Head of caudate nucleus (tissue), 42 donors: ENCODE measurements at places on chromosomes 4 and X.
A peak's percentile ranks its signal among the peaks of the same experiment; 100 is the strongest.

DNA sequence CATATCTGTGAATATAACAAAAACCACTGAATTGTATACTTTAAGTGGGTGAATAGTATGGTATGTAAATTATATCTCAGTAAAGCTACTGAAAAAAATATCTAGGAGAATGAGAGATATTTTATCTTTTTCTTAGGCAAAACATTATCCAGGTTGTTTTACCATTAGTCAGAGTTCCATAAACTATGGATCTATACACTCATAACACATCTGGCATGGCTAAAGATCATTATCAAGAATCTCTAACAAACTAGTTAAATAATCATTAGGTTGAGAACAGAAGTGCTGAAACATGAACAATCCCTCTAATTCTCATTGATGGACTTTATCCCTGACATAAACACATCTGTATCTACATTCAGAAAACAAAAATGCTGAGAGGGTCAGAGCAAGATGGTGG is 15.6 kb downstream of the MED14 start:
- no peak for DNase-seq

GRCh38 chr4:99248714-99249113 is 29.7 kb upstream of the ADH6 start:
- no peak for DNase-seq

GRCh38 chrX:48468693-48469691 is 1.1 kb downstream of the SLC38A5 start:
- DNase-seq: no peak

- DNase-seq: no peak
Measured at GRCh38 chrX:356385-357034, 30.2 kb downstream of the PPP2R3B start.

DNA sequence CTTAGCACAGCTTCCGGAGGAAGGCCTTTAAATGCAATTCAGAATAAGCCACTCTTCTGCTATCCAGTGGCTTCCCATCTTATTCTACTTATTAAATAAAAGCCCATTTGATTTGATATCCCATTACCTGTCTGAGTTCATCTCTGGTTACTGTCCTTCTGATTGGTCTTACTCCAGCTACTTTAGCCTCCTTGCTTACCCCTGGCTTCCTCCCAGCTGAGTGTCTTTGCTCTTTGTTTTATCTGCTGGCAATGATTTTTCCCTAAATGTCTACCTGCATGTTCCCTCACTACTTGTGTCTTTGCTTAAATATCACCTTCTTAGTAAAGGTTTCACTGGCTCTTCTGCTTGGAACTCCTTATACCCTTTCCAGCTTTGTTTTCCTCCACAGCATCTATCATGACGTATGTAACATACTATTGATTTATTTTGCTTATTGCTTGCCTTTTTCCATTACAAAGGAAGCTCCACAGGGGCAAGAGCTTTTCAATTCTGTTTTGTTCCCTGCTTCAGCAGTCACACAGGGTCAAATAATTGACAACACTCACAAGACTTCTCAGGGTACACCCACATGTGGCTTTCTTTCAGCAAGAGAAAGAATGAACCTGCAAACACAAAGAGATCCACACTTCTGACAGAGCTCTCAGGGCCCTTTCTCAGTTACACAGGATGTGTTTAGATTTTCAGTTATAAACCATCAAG is 63.8 kb downstream of the TBC1D19 start:
- DNase-seq: no peak

DNA sequence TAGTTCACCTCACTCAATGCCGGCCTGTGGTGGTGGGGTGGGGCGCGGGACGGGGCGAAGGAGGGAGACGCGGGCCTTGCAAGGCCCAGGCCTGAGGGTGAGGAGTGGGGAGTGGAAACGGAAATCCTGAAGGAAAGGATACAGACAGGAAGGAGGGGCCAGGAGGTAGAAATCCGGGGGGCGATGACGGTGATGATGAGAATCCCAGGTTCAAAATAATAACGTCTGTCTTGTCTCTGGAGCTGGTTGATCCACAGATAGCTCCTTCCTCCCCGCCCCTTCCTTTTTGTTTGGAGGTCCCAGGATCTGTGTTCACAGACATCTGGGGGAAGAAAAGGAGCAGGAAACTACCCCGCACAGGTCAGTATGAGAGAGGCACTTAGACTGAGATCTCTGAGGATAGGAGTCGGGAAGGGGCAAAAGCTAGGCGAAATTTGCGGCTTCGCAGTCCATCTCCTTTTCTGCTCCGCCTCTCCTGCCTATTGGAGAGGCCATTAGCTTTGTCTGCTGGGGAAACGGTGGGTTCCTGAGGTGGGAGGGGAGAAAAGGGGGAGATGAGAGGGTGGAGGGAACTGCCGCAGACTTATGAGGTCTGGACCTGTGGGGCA is 746 bp downstream of the TCEAL7 start:
- peak; percentile 2 for DNase-seq

- DNase-seq: no peak
Measured at GRCh38 chrX:71637848-71638247, 19.5 kb upstream of the CXCR3 start.

GRCh38 chrX:132114607-132115006 is 13.2 kb downstream of the FRMD7 start:
- no peak for DNase-seq

DNA sequence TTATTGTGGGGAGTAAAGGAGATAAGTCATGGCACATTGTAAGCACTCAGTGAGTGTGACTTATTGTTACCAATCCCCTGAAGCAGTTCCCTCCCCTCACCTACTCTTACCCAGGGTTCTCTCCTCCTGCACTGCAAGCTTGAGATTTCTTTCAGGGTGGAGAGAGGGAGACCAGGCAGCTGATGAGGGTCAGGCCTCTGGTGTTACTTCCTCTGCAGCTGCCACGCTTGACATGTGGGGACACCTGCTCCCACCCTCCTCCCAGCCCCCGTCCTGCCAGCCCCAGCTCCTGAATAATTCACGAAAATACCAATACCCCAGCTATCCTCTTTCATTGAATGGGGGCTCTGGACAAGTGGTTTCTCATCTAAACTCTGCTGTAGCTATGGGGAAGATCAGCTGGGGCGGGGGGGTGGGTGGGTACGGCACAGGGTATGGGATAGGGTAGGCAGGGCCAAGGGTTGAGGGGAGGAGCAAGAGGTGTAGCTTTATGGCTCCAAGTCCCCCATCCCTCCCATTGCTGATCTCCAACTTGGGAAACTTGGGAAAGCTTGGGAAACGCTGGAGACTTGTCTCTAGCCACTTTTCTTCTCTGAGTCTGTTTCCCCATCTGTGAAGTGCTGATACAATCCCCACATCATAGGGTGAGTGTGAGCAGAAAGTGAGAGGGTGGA is 148.5 kb upstream of the PJA1 start:
- DNase-seq: no peak

DNA sequence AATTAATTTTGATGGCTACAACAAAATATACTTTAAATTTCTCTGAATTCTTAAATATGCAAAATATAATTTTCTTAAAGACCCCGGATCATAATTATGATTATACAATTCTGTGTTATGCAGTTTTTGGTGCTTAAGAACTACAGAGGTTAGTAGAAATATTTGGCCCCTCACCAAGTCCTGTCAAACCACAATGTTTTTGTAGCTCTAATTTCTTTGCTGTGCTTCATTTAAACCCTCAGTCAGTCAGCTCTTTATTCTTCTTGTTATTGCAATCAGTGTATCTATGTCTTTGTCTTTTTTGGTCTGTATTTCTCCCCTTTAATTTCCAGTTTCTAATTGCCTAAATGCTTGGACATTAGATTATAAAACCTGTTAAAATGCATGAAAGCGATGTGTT is 186.1 kb downstream of the CAMK2D start:
- no peak for DNase-seq

DNA sequence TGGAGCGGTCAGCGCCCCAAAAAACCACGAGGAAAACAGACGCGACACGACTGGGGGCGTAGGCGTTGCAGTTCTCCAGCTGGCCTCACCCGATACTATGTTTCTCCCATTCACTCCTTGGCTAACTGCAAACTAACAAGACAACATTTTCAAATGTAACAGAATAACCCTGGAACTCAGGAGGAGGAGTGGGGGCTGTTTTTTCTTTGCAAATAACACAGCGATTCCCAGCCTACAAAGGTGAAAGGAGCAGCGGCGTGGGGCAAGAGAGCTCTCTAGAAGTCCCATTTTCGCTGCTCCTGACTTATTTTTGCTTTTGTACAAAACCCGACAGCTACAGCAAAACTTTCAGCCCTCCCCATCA is 1.6 kb downstream of the SOX3 start:
- no peak for DNase-seq

DNA sequence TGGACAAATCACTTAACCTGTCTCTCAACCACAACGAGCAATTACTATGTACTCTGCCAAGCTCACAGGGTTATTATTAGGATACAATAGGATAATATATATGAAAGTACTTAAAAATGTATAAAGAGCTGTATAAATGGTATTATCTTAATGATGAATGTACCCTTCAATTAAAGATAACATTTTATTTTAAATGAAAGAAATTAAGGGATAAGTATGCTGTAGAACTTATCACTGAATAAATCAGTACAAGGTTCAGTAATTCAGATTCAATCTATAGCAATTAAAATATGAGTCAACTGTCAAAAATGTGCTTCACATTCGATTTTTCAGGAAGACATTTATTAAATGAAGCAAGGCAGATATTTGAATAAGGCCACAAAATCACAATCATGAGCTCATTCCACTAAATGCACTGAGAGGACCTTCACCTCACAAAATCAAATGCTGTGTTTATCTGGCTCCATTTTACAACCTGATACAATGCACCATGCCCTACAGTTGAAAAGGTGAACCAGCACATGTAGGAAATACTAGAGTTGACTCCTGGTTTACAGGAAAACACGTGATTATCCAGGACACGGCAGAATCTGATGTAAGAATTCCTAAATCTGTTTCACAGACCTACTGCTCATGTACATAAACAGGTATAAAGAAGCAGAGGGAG is 4.4 kb downstream of the LRCH2 start:
- no peak for DNase-seq

- DNase-seq: no peak
Measured at GRCh38 chr4:138977524-138977923, 38.1 kb upstream of the NOCT start.

GRCh38 chr4:57710053-57710452 is 599.9 kb upstream of the IGFBP7 start:
- no peak for DNase-seq

GRCh38 chr4:25160714-25161592 is 704 bp upstream of the SEPSECS start:
- DNase-seq: no peak

DNA sequence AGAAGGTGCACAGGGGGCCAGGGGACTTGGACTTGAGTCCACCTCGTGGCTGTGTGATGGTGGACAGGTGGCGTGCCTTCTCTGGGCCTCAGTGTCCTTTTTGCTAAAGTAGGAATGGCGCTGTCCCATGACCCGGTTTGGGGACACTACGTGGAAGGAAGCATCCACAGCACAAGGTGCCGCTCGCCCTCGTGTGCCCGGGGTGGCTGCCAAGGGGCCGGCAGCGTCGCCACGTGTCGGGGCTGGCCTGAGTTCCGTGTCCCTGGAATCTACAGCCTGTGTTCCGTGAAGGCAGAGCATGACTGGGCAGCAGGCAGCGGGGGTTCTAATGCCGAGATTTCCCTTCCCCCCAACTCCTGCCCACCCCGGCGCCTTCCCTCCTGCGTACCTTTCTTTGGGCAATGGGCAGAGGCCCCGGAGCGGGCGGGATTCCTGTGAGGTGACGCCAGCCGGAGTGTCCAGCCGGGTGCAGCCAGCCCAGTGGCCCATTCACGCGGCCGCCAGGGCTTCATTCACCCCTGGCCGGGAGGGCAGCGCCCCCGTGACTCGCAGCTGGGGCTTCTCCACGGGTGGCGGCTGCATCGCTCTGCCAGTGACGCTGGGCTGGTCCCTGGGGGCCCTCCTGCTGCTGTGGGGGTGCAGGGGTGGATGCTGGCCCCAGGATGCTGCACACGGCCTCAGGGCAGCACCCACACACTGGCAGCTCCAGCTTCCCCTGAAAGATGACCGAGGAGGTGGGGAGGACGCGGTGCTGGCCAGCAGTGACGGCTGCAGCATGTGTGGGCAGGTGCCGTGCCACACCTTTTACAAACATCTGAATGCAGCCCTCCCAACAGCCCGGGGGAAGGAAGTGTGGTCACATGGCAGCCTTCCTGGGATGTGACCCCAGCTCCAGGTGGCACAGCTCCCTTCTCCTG is 21.2 kb downstream of the DOK7 start:
- no peak for DNase-seq

- DNase-seq: no peak
Measured at GRCh38 chr4:52939739-52940138, 77.6 kb downstream of the RASL11B start.

DNA sequence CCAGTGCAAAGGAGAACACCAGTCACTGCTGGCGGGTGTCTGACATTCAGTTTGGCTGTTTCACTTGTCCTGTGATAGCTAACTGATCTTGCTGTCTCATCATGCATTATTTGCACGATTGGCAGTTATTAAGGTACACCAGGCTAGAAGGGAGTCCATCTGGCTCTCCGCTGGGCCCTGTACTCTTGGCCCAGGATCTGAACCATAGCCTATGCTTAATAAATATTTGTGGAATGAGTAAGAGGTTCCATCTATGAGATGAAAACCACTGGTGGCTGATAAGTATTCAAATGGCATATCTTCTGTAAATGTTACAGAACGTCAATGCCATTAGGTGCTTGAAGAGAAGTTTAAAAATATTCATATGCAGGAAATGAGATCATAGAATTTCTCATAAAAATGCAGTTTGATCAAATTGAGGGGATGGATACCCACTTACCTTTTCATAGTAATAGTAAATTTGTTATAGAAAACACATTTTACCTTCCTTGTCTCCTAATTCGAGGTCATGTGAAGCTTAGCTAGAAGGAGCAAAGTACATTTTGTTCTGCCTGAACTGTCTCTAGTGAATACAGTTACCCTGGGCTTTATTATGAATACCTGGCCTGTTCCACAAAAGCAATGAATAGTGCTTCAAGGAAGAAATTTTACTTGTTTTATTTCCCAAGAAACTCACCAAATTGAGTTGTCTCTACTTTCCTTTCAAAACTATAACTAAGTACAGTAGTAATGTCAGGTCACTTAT is 213.5 kb downstream of the CBR4 start:
- no peak for DNase-seq

DNA sequence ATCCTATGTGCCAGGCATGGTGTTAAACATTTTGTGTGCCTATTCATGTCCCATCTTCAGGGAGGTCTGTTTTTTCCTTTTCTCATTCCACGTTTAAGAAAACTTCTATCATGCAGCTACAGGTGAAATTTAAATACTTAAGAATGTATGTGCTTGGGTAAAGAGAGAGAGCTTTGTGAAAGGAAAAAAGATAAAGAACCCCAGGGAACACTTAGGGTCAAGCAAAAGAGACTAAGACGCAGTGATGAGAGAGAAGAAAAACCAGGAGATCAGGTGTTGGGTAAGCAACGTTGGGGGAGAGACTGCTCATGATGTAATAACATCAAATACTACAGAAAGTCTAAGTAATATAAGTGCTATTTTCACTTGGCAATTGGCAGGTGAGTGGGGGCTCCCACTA is 253.7 kb downstream of the GRXCR1 start:
- no peak for DNase-seq

DNA sequence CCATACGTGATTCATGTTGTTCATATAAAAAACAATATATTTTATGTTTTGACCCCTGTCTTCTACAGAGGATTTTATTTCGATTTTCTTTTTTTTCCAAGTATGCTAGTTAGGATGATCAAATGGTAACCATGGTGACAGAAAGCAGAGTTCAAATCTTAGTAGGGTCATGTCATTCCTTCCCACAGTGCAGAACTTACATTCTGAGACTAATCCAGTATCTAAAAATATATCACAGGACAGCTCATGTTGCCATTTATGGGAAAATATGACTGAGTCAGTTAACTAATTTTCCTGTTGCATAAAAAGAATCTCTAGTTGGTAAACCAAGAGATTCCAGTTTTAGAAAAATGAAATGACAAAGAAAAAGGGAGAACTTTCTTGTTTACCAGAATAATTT is 209.5 kb downstream of the PARM1 start:
- DNase-seq: no peak

- DNase-seq: no peak
Measured at GRCh38 chr4:12644261-12644660, 839.9 kb downstream of the RAB28 start.
